Right lung (tissue), 10 donors: ENCODE measurements at places on chromosomes 1 and 21. TPM values are rescaled to one million over a fixed set of nuclear protein-coding genes. Genes with fewer than 3 reads are reported as not detected.

Gene CR1L
- polyA plus RNA-seq: 0.44 TPM

Gene UTS2
- not detected for polyA plus RNA-seq

Gene MYOG
- not detected for polyA plus RNA-seq

Gene RNASEL
- 11.6 TPM for polyA plus RNA-seq

Gene RSPO1
- 1.4 TPM for polyA plus RNA-seq

Gene KLHDC8A
- 0.56 TPM for polyA plus RNA-seq

Gene PPFIA4
- polyA plus RNA-seq: 2.9 TPM

Gene C1orf53
- polyA plus RNA-seq: 1.8 TPM

Gene C1QA
- 25.9 TPM for polyA plus RNA-seq

Gene CFAP141
- 2.7 TPM for polyA plus RNA-seq

Gene RNF186
- 0.14 TPM for polyA plus RNA-seq

Gene PLEKHA6
- polyA plus RNA-seq: 15.0 TPM

Gene FCRL4
- polyA plus RNA-seq: not detected

Gene PTPRU
- 13.3 TPM for polyA plus RNA-seq
